NCI-H1930 (cell line): ENCODE measurements at places on chromosomes 12 and 14.

DNA sequence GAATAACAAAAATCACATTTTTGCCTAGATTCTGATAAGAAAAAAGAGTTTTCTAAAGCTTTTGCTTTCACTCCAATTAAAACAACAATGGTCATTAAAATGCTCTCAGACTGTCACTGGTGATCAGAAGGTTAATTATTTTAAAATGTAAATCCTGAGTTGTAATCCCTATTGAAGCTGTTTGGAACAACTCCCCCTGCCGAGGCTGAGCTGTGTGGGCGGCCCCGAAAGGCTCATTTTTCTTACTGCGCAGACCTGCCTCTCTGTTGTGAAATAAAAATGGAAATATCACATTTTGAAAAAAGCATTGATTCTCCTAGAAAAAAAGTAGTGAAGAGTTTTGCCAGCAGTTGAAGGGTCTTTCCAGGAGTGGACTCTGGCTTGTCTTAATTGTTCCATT is 174.8 kb upstream of the CDKN3 start:
- DNase-seq, result no peak

DNA sequence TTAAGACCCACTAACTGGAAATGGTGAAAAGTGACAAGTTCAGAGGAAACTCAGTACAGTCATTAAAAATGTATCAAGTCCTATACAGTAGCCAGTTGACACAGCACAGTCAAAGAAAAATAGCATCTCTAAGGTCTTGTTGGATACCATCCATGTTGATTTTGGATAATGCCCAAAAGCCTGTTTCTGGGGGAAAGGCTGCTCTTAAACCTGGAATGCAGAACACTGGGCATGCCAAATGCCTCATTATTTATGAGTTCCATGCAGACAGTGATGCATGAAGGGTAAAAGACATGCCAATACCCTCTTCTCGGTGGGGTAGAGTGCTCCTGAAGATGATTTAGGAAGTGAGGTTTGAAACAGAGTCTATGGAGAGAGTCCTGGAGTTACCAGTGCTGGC is 29.6 kb downstream of the KCNK13 start:
- no peak for DNase-seq

DNA sequence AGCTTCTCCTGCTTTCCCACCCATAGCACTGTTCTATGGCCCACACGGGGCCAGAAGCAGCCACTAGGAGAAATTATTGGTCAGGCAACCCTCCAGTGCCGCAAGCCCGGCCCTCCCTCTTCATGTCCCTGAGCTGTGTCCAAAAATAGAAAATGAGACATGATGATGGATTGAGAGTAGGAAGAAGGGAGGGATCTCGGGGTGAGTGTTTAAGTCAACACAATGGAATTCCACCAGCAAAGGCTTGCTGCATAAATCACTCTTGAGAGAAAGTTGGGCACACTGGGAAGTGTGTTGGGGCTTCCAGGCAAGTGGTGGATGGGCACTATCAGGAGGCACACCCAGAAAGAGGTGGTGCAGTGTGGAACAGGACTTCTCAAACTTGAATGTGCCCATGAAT is 94.2 kb downstream of the LLPH start:
- no peak for DNase-seq

DNA sequence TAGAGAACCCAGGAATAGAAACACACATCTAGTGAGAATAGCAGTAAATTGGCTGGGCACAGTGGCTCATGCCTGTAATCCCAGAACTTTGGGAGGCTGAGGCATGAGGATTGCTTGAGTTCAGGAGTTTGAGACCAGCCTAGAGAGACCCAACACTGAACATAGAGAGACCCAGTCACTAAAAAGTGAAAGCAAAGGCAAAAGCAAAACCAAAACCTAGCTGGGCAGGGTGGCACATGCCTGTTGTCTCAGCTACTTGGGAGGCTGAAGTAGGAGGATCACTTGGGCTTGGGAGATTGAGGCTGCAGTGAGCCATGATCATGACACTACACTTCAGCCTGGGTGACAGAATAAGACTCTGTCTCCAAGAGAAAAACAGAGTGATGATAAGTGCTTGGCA is 37.5 kb upstream of the MIS18BP1 start:
- no peak for DNase-seq

DNA sequence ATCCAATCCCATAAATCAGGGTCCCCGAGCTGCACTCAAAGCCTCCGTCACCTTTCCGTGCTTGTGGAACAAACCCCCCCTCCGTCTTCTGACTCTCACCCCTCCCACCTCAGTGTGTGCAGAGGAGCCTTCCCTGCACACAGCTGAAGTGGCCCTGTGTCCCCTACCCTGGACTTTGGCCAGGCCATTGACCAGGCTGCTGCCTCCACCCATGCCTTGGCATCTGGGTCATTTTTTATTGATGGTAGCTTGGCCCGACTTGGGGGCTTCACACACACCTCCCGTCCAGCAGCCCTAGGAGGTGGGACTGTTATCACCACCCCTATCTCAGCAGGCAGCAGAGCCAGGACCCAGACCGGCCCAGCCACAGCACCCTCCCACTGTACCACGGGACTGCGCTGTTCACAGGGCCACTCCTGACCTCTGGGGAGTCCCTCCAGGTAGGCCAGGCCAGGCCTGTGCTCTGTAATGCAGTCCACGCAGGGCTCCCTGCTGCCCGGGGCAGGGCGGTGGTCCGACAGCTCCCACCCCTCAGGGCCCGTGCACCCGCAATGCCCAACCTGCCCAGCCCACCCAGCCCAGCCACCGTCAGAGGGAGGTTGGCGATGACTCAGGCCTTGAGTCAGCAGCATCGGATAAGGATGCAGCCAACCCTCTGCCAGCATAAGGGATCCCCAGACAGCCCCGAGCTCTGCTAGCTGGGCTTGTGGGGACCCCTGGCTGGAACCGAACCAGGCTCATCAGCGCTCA is 9.2 kb upstream of the INF2 start:
- DNase-seq, result no peak

- DNase-seq, result no peak
Observed at GRCh38 chr12:3250034-3250433, 172.9 kb downstream of the TSPAN9 start.

DNA sequence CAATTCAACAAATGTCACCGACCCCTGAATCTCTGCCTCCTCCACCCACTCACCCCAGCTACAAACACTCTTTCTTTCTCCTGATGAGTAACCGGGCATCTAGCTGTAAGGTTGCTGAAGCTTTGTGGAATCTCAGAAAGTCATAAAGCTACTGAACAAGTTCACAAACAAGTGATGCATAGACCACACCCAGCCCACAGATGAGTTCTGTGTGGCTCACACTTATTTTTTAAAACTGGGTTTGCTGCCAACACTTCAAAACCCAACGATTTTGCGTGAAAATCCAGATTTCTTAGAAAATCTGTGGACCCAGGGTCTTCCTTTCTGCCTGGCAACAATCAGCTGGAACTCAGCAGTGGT is 96.1 kb downstream of the APAF1 start:
- DNase-seq, result no peak

DNA sequence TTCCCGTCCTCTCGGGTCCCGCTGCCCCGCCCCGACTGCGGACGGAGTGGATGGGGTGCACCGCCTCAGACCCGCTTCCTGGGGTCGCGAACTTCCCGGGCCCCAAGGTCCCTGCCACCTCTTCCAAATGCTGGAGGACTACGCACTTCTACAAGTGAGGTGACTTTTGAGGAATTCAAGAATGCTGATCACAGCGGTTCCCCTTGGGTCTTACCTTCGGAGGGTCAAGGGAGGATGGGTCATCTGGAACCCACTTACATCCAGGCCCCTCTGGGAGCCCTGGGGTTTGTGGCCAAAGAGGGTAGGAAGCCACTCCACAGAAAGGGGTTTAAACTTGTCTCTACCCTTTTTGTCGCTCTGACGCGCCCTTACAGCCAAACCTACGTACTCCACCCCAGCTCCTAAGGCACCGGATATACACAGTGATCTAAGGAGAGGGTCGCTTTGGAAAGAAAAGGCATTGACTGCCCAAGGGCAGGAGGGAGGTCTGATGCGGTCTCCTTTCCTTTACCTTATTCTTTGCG is 532 bp upstream of the PRKD1 start:
- DNase-seq, result no peak
